ENCODE measurements at places on chromosomes 7 and 10.
A peak's percentile ranks its signal among the peaks of the same experiment; 100 is the strongest.

DNA sequence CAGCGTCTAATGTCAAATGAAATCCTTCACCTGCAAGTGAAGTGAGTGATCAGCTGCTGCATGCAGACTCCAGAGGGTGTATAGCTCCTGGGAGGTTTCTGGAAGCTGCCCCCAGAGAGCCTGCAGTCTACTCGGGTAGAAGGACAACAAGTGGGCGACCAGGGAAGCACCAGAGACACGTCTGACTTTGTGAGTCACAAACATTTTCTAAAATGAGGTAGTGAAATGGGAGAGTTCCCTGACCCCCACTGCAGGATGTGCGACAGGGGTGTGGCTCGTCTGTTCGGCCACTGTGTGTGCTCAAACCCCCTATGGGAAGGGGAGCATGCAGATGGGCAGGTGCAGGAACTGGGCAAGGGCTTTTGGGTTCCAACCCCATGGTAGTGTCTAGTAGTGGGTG lies 177.1 kb upstream of the PRKCQ start:
- DNase-seq = no peak

DNA sequence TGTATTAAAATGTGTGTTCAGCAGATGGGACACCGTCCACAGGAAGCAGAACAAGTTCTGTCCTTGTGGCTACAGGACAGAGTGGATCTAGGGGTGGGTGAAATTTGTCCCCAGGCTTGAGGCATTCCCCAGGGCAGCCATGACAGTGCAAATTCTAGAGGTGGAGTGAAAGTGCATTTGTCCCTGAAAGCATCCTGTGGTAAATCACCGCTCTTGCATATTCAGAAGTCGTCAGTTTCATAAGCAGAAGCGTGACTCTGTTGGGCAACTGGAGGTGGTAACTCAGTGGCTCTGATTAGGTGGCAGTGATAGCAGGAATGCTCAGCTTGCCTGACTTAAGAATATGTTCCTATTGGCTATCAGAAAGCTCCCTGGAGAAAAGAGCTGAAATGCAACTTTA lies 96.6 kb downstream of the SNX10 start:
- DNase-seq = no peak

DNA sequence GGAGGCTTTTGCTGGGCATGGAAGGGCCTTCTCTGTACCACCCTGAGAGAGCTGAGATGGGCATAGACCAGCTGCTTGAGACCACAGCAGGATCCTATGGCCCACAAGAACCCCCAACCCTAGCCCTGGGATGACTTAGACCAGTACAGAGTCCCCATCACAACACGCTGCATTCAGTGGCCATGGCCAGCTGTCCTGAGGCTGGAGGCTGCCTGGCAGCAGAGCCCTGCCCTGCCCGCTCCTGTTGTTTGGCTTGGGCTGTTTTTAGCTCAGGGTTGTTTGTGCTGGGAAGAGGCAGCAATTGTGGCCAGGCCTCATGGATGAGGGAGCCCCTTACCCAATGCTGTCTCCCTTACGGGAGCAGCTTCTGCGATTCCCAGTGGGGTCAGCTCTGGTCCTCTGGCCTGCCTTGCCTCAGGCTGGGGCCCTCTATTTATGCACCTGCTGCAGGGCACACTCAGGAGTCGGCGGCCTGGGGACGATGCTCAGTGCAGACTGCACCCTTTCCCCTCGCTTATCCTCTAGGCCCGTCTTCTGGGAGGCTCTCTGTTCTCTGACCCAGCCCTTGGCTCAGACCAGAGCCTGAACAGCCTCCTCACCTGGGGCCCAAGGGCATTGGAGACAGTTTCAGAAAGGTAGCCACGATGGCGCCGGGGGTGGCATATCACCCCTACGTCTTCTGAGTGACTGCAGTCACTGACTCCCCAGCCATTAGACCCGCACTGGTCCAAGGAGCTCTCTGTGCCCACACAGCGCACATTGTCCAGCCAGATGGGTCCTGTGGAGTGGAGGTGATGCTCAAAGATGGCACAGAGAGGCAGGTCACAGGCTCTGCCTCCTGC lies 6.3 kb downstream of the LOXL4 start:
- DNase-seq = no peak

- DNase-seq = no peak
Observed at GRCh38 chr7:153829525-153829924, 222.7 kb upstream of the DPP6 start.

DNA sequence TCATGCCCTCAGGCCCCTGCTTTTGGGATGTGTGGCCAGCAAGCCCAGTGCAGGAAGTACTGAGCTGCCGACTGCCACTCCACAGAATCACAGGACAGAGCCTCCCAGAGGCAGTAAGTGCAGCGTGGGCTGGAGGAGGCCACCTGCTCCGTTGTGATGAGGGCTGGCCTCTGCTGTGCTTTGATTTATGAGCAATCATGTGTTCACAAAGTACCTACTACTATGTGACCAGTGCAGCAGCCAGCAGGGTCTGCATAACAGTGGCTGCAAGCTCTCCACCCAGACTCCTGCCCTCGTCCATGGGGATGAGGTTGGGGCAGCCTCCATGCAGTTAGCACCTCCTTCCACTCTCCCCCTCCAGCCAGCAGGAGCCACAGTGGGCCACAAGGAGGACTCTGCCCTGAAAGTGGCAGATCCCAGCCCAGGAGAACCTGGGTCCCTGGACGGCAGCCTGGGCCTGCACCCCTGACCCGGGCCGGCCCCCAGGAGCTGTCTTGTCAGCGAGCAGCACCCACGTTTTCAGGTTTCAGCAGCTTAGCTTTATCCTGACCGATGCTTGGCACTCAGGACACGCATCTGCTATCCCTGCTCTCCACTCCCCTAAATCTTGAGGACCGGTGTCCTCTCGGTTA lies 37.7 kb upstream of the INSIG1 start:
- DNase-seq = no peak

DNA sequence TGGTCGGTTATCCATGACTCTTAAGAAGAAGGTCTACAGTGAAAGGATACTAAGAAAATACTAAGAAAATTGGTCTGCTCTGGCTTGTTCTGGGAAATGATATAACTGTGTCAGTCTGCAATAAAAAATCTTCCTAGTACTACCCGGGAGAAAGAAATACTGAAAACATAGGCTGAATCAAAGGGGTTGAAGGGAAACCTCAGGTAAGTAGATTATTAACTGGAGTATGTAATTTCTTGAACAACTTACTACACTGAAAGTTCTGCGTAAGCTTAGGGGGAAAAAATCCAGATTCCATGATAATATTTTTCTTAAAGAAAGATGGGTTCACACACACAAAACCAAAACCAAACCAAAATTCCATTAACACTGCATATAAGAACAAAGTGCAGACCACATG lies 143.3 kb downstream of the KMT2E start:
- no peak for DNase-seq

GRCh38 chr10:59432207-59432900 lies 70.0 kb upstream of the FAM13C start:
- DNase-seq = no peak

DNA sequence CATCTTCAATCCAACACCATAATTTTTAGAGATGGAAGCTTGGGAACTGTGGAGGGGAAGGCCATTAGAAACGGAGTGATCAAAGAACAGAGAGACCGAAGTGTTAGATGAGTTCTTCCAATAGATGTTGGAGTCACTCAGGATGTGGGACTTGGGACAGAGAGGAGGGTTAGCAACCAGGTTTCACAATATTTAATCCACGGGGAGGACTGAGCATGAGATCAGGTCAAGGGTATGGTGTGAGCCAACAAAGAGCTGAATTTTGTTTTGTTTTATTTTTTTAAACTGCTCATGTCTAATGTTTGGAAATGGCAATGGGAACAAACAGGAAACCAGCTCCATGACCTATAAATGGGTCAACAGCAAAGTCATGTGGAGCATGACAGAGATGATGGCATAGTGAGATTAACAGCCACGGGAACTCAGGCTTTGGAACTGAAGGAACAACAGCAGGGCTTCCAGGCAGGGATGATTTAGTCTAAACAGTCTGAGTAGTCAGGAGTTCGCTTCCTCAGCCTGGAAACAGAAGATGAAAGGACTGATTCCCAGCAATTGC lies 38.9 kb upstream of the AMPH start:
- DNase-seq = no peak

GRCh38 chr7:77282897-77283296 lies 83.3 kb upstream of the FGL2 start:
- DNase-seq = no peak

GRCh38 chr10:119852822-119853221 lies 19.8 kb downstream of the MCMBP start:
- no peak for DNase-seq

DNA sequence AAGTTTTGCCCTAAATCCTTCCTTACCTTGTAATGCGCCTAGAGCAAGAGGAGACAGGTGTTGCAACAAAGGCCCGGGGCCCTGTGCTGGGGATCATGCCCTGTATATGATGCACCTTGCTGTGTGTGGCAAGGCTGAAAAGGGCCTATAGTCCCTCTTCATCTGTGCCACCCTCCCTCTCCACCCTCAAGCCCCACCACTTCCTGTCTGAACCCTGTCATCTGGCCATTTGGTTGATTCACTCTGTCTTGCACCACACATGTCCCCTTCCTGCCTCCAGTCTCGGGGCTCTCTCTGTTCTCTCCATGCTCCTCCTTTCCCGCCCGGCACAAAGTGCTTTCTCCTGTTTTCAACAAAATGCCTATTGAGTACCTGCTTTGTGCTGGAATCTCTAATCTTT lies 11.5 kb upstream of the MALSU1 start:
- DNase-seq = no peak

GRCh38 chr7:33276325-33276724 lies 147.0 kb downstream of the BBS9 start:
- DNase-seq = no peak

DNA sequence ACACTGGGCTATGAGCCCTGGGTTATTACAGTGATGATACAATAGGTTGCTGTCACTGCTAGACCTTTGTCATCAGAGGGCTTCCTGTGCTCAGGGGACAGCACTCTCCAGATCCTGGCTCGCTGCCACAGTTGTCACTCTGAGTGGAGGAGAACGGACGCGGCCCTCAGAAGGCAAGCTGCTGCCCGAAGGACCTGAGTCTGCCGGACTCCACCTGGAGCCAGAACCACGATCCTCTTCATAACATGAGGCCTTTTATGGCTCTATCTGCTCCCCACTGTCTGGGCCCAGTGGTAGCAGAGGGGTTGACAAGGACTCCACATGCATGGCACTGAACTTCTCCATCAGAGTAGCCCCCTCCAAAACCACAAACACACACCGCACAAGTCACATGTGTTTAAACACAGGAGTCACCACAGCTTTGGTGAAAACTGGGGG lies 94.7 kb upstream of the EFCAB10 start:
- peak; percentile 27 for DNase-seq

GRCh38 chr7:150340024-150340749 lies 1.2 kb downstream of the RARRES2 start:
- DNase-seq = no peak

DNA sequence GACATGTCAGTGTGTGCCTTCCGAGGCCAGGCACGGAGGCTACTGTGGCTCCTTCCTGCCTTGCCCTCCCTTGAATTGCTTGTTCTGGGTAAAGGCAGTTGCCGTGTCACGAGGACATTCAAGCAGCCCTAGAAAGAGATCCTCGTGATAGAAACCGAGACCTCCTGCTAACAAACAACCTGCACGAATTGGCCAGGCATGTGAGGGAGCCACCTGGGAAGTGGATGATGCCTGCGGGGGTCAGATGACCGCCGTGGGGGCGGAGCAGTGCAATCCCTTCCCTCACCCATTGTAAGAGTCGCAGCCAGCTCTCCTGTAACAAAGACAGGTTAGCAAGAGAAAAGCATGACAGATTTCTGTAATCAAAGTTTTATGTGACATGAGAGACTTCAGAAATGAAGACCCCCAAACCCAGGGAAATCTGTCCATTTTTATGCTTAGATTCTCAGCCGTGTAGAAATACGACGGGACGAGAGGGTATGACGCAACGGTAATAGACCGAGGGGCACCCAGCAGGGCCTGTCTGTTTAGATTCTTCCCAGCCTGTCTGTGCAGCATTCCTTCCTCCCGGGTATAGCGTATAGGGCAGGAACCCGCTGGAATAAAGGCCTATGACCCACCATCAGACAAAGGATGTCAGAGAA lies 241.7 kb downstream of the GATA3 start:
- DNase-seq = no peak

DNA sequence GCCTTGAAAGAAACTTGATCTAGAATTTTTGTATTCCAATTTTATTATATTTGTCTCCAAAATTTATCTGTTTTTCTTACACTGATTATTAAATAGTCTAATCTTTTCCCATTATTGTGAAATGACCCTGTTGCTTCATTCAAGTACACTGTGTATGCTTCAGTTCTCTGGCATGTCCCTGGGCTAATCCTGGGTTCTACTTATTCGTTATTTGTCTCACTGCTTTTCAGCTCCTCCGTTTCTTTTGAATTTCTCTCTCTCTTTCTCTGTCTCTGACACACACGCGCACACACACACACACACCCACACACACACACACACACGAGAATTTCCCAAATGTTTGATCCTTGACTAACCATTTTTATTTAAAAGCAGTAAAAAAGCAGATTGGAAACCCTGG lies 768.6 kb downstream of the NRG3 start:
- DNase-seq = no peak

DNA sequence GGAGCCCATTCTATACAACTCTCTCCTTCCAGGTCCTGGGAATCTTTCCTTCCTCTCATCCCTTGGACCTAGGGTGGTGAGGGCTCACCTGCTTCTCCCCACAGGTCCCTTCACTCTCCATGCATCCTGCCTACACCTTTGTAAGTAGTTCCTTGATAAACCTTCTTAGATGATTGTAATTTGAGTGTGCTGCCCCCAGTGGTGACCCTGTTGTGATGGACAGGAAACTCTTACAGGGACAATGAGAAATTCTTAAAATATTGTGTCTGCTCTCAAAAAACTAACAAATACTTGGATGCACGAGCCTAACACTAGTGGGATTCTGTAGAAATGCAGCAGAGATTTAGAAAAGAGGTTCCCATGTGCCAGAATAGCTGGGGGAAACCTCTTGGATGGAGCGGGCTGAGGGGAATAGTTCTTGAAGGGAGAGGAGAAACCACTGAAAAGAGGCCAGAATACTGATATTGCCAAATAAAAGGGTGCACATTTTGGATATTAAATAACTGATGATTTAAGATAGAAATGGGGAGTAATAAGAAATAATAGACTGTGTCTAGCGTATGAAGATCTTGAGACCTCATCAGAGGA lies 6.7 kb upstream of the PAXIP1 start:
- DNase-seq = peak; percentile 25

GRCh38 chr7:134504660-134505164 lies 22.7 kb upstream of the AKR1B10 start:
- DNase-seq = no peak

DNA sequence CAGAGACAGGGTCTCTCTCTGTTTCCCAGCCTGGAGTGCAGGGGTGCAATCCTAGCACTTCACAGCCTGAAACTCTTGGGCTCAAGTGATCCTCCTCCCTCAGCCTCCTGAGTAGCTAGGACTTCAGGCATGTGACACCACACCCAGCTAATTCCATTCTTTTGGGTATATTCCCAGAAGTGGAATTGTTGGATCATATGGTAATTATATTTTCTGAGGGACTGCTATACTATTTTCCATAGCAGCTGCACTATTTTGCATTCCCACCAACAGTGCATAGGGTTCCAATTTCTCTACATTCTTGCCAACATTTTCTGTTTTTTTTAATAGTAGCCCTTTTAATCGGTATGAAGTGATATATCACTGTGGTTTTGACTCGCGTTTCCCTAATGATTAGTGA lies 30.0 kb upstream of the RAB11FIP2 start:
- DNase-seq = no peak

- no peak for DNase-seq
Observed at GRCh38 chr10:77245953-77246352, 391.7 kb downstream of the KCNMA1 start.

GRCh38 chr10:34288634-34289033 lies 526.5 kb downstream of the PARD3 start:
- DNase-seq = no peak

Data from naive thymus-derived CD8-positive, alpha-beta T cell (primary cell).